ENCODE measurements at places on chromosomes 7 and 10.

DNA sequence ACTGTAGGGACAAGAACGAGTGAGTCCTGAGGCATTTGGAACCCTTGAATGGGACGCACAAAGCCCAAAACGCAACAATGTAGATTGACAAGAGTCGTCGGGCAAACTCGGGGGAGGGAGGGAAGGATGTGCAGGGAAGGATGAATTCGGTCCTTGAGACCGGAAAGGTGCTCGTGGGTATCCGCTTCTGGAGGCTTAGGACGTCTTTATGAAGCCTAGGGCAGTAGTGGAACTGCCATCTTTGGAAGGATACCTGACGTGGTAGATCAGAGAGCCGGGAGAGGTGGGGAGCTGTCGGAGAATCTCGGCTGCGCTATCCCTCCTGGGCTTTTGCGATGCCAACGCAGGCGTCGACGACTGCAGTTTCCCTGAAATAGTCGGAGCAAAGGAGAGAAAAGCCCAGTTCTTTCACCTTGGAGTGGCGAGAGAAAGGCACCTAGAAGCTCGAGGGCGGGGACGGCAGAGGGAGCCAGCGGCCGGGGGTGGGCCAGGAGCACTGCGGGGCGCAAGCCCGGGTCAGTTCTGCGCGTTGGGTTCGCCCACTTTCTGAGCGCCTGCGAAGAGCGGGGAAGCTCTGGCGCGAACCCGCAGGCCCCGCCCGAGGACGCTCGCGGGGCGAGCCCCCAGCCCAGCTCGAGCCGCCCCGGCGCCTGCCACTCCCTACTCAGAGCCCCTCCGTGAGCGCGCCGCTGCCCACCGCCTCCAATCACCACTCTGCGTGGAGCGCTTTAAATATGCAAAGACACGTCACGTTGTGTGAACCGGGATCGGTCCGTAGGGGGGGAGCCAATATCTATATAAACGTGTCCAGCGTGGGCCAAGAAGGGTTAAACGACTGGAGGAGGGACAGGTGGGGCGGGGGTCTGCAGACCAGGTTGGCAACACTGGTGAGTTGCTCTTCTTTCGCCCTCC is at the start of gene CYP26C1:
Gene CYP26C1 (plus strand): TSS at position 824 of the 912 bp plus-strand sequence. CDS start 466 bp downstream, outside the sequence.
- DNase-seq, result no peak

DNA sequence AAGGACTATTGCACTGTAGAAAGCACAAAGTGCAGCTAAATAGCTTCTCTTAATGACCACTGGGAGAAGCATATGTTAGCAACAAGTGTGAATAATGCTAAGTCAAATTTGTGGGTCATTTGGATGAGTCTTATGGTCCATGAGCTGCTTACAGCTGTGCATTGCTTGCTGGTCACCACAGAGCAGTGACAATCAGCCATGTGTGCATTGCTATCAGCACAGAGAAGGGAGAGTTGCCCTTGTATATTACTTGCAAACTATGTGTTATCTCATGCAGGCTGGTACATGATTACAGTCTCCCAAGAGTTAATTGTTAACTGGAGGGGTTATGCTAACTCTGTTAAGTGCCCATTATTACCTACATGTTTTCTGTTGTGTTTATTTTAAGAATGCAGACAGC is 25.7 kb downstream of the MRPS33 start:
- DNase-seq, result no peak

- no peak for DNase-seq
Observed at GRCh38 chr7:111560773-111561653, 1.3 kb downstream of the IMMP2L start.

GRCh38 chr10:102776779-102777456 is 33.2 kb downstream of the WBP1L start:
- no peak for DNase-seq

GRCh38 chr10:14405076-14406065 is 74.6 kb upstream of the FRMD4A start:
- DNase-seq, result no peak

DNA sequence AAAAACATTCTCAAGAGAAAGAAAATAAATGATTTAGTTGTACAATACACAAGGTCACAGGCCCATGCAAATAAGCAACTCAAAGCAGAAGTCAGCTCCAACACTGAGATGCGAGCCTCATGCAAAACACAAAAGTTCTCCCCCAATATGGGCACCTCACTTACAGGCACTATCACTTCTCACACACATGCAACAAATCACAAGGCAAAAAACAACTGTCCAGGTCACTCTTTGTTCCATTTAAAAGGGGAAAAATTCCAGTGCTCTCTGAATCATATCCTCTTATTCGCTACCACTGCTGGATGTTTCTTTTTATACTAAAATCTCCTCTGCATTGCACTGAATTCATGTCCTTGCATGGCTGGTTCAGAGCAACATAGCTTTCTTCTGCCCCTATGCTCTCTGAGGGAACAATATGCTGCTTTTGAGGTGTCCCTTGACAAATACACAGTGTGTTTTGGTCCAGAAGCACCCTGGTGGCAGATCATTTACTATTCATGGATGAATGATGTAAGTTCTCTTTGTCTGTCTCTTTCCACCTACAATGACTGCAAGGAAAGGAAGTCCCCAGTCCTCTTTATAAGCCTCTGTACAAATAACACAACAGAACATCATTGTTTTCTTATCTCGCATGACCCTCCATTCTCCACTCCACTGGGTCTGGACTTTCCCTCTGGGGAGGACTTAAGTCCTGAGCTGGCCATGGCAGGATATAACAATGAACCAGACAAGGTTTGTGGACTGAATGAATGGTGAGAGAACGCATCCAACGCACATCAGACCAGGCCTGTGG is 85.4 kb upstream of the GSDME start:
- no peak for DNase-seq

GRCh38 chr10:130411496-130412085 is 275.4 kb downstream of the GLRX3 start:
- DNase-seq, result no peak

DNA sequence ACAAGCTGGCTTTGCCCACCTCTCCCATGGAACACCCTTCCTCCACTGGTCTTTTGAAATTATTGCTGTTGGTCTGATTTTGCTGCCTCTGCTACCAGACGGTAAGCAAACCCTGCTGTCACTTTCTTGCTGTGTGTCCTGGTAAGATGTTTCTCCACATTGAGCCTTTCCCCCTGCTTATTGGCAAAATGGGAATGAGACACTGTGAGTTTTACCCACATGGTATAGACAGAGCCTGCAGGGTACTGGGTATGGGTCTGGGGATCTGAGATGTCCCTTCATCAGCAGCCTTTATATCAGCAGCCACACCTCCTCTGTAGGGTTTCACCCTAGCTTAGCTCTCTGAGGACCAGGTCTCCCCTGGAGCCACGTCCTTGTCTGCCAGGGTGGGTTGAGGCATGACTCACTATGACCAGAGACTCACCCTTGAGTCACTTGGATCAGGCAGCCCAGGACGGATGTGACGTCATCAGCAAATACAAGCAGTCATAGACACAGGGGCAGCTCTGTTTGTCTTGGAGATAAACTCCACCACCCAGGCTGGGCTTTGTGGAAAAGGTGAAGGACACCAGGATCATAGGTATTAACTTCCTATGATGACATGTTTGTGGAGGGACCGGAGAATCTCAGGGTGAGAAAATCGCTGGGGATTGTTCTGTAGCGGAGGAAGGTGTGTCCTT is 17.9 kb upstream of the BAIAP2L1 start:
- DNase-seq, result peak; percentile 97

DNA sequence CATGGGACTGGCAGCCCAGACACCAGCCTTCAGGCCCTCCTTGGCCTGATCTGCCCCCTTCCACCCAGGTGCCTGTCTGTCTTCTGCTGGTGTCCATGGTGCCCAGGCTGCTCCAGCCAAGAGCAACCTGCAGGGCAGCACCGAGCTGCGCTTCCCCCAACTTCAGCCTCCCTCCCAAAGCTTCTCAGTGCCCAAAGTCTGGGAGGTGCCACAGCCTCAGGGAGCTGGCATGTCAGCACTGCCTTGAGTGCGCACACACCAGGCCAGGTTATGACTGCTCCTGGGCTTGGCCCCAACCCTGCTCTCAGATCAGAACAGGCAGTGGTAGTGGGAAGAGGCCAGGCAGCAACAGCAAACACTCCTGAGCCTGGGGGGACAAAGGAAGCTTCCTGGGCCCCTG is 304.6 kb upstream of the NRG3 start:
- DNase-seq, result no peak

GRCh38 chr7:32257621-32258020 is 187.4 kb upstream of the PDE1C start:
- DNase-seq, result no peak

GRCh38 chr7:74320645-74321221 is 31.5 kb downstream of the CLIP2 start:
- DNase-seq, result no peak

DNA sequence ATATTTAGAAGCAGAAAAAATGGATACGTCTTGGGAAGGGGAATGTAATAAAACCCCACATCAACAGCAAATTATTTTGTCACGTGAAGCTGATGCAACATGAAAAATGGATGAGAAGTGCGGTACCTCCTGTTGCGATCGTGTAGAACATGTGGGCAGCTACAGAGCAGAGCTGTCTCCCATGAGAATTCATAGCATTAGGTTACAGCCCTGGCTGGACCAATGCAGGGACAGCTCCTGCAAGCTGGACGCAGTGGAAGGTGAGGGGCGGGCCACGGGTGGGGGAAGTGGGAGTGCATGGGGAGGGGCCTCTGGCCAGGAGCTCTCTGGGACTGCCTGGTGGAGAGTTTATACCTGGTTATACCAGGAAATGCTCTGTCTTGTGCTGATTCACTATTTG is 120.3 kb downstream of the GATA3 start:
- DNase-seq, result no peak

- DNase-seq, result no peak
Observed at GRCh38 chr10:67017218-67017617, 91.4 kb downstream of the LRRTM3 start.

DNA sequence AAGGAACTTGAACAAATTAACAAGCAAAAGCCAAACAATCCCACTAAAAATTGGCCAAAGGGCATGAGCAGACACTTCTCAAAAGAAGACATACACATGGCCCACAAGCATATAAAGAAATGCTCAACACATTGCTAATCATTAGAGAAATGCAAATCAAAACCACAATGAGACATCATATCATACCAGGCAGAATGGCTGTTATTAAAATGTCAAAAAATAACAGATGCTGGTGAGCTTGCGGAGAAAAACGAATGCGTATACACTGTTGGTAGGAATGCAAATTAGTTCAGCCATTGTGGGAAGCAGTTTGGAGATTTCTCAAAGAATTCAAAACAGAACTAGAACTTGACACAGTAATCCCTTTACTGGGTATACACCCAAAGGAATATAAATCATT is 311.7 kb upstream of the HPS1 start:
- no peak for DNase-seq

GRCh38 chr7:81002421-81002820 is 83.6 kb upstream of the SEMA3C start:
- no peak for DNase-seq

DNA sequence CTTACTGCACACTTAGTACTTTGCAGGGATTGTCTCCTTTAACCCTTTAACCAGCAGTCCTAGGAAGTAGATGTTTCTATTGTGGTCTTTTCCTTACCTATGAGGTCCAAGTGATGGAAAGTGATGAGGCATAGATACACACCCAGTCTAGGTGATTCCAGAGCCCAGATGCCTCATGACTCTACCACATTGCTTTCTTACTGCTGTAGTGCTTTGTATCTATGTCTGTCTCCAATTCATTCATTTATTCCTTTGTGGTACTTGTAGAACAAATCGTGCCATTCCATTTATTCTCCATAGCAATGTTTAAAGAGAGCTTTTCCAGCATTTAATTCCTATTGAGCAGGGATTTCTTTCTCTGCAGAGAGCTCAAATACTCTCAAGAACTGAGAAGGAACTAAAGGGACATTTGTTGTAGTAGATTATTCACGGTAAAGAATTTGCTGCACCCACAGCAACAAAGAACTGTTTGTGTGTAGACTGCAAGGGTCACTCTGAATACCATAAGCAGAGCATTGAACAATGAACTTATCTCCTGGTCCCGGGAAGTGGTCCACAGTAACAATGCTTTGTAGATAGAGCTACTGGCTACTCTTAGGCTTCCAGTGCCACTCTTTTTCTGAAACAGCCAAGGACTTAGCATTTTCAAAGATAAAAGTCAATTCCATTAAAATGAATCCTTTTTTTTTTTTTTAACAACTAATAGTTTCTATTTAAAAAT is 337.0 kb downstream of the PTEN start:
- no peak for DNase-seq

DNA sequence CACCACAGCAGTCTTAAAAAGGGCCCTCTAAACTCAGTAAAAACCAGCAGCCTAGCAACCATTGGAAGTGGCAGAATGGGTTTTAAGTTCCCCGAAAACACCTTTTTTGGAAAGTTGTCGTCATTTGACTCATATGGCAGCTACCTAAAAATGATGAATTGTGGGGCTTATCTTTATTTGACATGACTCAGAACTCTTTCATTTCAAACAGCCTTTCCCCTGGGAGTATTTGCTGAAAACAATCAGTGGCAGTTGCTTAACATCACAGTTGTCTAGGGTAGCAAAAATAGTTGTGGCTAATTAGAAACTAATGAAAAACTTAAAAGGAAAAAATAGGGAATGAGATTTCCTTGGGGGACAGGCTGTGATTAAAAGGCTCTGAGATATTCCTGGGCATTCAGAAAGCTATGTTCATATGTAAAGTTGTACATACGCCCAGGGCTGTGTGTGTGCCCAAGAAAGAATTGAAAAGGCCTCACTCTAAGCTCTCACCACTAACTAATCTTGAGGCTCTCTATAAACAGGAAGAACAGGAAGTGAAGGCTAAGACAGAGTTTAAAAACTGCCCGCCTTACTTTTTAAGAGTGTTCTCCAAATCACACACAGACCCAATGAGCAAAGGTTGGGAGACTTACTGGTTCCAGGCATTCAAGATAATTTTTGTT is 81.7 kb upstream of the HECTD2 start:
- DNase-seq, result no peak

DNA sequence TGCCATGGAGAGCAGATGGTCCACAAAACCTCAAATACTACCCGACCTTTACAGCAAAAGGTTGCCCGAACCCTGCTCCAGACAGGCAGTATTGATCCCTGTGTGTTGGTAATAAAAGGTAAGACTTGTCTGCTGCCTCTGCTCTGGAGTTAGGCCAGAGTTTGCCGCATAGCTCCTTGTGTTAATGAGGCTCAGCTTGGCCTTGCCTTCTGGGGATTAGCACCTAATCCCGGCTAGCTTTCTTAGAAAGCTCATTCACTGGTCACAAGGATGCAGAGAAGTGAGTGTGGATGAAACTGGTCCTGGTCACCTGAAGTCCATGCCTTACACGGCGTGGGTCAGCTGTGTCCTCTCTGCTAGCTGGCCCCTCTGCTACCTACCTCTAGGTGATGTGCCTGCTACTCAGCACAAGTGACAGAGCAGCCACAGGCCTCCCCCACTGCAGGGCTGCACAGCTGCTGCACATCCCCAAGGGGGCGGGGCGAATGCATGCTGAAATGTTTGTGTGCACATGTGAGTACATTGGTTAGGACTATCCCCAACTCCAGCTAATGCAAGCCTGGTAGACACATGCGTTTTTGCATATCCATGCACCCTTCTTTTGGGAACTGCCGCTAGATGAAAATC is 31.7 kb upstream of the SYPL1 start:
- no peak for DNase-seq

DNA sequence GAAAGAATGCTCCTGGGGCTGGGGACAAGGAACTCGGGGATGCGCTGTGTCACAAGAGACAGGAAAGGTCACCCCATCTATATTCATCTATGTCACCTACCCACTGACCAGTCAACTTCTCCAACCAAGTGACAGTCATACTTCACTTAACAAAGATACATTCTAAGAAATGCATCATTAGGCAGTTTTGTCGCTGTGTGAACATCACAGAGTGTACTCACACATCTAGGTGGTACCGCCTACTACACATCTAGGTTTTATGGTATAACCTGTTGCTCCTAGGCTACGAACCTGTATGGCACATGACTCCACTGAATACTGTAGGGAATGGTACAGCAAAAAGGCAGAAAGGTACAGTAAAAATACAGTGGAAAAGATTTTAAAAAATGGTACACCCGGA is 3.8 kb upstream of the ADAM12 start:
- no peak for DNase-seq

Data from SW 1271 (cell line).